ENCODE measurements at places on chromosomes 7 and 10. TPM values are rescaled to one million over a fixed set of nuclear protein-coding genes. Genes with fewer than 3 reads are reported as not detected.

ZNF727 gene
- 1.2 TPM for total RNA-seq

METTL27 gene
- 4.0 TPM for total RNA-seq

TAC1 gene
- total RNA-seq = 2.2 TPM

NEUROG3 gene
- total RNA-seq = 4.0 TPM

HTR5A gene
- total RNA-seq = not detected

ATG9B gene
- total RNA-seq = 1.2 TPM

CYP2C9 gene
- 4.0 TPM for total RNA-seq

TMEM140 gene
- 11.9 TPM for total RNA-seq

DNA sequence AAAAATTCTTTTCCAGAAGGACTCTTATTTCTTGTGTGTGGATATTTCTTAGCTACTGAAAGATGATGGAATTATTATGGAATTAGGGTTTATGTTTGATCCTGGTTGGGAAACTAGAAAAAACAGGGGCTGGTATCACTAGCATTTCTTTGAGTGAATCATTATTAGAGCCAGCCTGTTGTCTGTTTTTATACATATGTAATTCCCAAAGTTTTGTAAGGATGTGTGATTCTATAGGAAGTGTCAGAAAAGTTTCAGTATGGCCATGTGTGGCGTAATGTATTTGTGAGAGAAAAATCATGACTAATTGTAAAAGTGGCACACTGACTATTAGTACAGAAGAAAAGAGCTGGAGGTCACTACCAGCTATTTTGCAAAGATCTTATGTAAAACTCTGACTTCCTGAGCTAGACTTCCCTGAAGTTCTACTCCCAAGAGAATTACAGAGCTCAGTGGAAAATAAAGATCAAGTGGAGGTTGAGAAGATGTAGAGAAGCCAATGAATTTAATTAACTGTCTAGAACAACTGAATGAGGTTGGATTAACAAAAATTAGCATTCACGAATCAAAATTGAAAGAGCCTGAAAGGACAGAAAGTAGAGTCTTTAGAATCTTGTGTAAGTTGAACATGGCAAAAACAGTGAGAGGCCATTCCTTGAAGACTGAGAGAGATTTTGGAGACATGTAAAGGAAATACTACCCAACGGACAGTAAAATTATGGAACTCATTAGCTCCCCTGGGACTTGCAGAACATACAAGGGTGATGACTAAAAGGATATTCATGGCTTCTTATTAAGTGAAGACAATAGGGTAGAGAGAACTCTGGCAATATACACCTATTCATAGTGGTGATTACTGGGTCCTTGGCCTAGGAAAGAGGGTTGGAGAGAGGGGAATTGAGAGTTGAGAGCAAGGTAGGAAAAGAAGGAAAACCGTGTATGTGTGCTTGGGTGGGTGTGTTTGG lies 12.5 kb downstream of the ZNF365 start:
- DNase-seq = no peak

DNA sequence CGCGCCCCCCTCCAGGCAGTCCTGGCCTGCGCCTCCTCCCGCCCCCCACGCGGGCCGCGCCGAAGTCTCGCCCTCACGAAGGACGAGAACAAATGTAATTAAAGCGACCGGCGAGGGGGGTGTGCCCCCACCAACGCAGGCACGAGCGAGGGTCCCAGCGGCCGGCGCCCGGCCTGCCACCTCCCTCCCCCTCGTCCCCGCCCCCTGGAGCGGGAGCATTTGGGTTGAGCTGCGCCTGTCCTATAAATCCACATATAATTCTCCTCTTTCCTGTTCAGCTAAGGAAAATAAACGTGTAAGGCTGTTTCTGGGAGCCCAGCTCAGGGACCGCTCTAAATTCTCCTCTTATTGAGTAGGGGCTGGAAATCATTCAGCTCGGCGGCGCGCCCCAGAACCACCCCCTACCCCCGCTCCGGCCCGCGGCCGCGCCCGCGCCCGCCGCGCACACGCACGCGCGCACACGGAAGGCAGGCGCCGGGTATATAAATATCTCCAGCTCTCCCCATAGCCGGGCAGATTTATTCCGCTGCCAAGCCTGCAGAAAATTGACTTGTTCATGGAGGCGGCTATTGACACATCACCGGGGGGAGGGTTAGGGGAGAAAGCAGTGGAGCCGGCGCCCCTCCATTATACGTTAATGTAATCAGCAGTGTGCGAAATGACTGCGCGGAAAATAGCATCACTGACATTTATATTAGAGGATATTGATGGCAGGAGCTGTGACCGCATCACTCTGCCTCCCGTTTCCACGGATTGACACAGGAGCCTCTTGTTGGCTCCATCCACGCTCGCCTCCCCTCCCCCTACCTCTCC lies 61.6 kb upstream of the BTRC start:
- DNase-seq = no peak

- no peak for DNase-seq
Measured at GRCh38 chr7:18425838-18426445, 69.6 kb upstream of the HDAC9 start.

DNA sequence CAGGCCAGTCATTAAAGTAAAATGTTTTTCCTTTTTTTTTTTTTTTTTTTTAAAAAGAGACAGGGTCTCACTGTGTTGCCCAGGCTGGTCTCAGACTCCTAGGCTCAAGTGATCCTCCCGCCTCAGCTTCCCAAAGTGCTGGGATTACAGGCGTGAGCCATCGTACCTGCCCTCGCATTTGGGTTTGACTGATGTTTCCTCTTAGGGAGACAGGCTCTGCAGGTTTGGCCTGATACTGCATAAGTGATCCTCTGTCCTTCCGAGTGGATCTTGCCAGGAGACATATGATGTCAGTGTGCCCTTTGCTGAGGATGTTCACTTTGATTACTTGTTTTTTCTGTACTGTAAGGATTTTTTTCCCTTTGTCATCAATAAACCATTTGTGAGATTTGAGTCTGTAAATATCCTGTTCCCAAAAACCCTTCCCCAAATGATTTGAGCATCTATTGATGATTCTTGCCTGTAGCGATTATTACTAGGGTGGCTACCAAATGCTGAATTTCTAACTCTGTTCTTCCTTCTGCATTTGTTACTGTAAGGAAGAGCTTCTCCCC lies 19.7 kb downstream of the LIMK1 start:
- DNase-seq = no peak

DNA sequence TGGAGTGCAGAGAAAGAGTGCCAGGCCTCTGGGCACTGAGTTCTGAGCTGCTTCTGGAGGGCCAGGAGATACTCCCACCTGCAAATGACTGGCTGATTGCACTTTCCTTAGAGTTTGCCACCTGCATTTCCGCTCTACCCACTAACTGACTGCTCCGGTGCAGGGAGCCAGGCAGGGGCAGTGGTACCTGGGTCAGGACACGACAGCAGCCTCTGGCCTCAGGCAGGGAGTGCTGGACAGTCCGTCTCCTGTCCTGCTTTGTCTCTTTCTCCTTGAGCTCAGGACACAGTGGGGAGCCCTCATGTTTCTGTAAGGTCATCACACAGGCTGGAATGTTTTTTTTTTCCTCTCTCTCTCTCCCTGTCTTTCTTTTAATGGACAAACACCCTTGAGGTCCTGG lies 252.0 kb downstream of the DPP6 start:
- DNase-seq = no peak

- no peak for DNase-seq
Measured at GRCh38 chr7:17944720-17945119, 4.4 kb upstream of the SNX13 start.

DNA sequence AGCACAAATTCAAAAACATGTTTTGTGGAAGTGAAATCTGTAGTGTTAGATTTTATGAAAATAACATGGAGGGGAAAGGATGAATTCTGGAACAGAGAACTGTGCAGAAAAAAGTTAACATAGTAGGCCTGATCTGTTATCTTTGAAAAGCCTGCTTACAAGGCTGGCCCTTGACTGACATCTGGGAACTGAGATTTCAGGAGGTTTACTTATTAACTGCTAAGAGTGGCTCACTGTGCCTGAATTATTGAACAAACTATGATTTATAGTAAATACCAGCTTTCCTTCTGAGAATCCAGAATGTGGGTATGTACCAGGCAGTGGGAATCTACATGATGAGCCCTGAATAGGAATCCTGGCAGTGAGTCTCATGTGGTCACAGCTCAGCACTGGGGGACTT lies 30.5 kb downstream of the NSUN6 start:
- no peak for DNase-seq

DNA sequence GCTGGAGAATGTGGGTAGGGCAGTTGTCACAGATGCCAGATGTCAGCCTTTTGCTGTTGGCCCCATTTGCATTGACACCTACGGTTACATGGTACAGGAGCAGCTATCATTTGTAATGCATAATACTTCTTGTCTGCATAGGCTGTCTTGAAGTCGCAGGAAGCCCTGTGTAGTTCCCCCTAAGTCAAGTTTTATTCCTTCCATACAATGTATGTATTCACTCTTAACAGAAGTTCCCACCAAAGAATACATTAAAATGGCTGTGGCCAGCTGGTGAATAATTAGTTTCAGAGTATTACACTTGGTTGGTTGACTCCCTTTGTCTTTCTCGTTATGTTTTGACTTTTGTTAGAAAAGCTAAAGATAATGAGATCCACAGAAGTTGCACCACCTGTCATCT lies 1169.0 kb downstream of the REEP3 start:
- no peak for DNase-seq

DNA sequence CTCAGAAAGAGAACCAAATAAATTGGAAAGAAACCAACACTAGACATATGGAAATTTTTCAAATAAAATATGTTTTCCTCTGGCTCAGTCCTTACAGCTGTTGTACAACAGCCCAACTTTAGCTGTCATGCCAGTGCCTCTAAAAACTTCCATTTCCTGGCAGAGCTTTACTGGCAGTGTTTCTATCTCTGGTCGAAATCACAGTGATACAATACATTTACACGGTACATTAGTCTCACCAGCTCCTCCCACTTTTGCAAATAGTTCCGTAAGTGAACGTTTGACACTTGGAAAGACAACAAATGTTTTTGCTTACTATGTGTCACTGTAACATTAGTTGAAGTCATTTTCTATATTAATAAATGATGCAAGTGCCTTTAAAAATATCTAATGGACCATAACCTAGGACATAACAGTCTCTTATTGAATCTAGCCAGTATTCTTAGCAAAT lies 29.8 kb downstream of the BCAP29 start:
- DNase-seq = no peak

DNA sequence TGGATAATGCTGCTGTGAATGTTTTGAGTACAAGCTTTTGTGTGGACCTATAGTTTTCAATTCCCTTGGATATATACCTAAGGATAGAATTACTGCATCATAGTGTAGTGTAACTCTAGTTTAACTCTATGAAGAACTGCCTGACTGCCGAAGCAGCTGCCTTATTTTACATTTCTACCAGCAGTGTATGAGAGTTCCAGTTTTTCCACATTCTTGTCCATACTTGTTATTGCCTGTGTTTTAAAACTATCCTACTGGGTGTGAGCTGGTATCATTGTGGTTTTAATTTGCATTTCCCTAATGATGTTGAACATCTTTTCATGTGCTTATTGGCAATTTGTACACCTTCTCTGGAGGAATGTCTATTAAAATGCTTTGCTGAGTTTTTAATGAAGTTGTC lies 15.7 kb downstream of the SEPTIN7 start:
- no peak for DNase-seq

DNA sequence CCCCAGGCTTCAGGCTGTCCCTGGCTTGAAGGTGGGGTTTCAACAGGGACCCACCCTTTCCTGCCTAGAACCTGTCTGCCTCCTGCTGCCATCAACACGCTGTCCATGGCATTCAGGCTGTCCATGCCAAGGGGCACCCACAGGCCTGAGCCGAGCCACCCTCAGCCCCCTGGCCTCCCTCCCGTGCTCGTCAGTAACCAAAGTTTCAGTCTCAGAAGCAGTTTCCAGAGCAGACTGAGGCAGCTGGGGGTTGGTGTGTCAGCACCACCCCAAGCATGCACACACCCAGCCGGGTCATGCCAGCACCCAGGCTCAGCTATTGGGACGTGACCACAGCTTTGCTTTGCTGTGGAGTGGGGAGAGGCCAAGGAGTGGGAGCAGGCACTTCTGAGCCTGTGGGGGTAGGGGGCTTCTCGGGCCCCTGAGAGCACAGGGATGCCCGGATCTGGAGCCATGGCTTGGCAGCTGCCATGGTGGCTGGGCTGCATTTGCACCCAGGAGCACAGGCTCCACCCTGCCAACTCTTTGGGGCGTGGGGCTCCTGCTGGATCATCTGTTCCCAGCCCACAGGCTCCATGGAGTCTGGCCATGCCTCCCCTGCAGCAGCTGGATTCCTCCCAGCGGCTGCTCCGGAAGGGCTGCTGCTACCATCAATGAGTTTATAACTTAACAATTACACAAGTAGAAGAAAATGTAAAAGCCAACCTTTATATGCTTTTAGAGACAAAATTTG lies 314.5 kb upstream of the SEMA3C start:
- no peak for DNase-seq

- DNase-seq = no peak
Measured at GRCh38 chr10:60349426-60349825, 40.2 kb downstream of the ANK3 start.

DNA sequence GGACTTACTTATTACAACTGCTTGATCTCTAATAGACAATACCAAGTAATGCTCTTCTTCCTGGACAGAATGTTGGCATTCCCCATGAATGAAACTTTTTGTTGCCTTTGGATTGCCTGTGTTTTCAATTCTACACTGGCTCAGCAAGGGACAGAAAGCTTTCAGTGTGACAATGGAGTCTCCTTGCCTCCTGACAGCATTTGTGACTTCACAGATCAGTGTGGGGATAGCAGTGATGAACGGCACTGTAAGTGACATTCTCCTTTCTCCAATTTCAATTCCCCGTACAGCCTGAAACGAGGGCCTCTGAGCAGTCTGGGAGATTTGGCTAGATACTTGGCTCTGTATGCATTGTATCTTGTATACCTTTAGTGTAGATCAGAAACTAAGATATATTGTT lies 290 bp downstream of the MALRD1 start:
- DNase-seq = peak; percentile 19

GRCh38 chr7:37395618-37396259 lies 52.9 kb downstream of the ELMO1 start:
- no peak for DNase-seq

DNA sequence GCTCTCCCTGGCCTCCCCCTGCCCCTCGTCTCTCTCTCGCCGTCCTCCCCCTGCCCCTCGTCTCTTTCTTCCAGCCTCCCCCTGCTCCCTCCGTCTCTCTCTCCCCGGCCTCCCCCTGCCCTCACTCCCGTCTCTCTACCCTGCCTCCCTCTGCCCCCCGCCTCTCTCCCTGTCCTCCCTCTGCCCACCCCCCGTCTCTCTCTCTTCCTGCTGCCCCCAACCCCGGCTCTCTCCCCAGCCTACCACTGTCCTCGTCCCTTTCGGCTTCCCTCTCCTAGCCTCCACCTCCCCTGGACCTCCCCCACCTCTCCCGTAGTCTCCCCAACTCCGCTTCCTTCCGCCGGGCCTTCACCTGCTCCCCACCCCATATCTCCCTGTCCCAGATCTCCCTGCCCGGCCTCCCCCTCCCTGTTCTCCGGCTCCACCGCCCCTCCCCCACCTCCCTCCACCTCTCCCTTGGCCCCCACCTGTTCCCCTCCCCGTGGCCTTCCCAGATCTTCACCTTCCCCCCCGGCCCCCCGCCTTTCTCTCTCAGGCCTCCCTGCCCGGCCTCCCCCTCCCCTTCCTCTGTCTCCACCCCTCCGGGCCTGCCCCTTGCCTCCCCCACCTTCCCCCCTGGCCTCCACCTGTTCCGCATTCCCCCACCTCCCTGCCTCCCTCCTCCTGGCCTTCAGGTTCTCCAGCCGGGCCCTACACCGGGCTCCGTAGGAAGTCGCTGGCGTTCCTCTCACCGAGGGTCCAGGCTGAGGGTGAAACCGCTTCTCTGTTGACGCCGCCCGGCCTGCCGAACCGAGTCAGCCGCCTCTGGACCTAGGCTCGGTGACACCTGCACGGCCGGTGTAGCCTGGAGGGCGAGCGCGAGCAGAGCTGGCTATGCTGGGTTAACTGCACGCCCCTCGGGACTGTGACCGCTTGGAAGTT lies 1.2 kb downstream of the GET4 start:
- peak; percentile 46 for DNase-seq

Data from colonic mucosa (tissue), 4 donors.